ENCODE measurements at places on chromosomes 1 and 21.

- DNase-seq: no peak
Measured at GRCh38 chr1:111205714-111206050, 5.2 kb upstream of the DENND2D start.

DNA sequence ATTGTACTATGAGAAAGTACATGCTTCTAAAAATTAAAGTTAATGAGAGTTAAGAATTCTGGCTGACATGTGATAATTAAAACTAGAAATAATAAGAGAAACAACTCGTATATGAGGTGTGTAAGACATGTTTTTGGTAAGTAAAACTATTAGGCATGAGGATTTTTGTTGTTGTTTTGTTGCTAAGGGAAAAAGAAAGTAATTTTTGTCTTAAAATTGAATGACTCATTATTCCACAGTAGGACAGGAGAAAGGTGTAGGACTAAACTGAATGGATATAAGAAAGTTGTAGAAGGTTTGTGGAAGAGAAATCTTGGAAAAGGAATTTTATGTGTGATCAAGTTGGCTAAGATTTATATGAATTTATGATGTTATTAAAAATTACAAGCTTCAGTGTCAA is 54.8 kb downstream of the TBX19 start:
- DNase-seq: no peak

- no peak for DNase-seq
Measured at GRCh38 chr21:34971656-34972055, 77.4 kb downstream of the RUNX1 start.

DNA sequence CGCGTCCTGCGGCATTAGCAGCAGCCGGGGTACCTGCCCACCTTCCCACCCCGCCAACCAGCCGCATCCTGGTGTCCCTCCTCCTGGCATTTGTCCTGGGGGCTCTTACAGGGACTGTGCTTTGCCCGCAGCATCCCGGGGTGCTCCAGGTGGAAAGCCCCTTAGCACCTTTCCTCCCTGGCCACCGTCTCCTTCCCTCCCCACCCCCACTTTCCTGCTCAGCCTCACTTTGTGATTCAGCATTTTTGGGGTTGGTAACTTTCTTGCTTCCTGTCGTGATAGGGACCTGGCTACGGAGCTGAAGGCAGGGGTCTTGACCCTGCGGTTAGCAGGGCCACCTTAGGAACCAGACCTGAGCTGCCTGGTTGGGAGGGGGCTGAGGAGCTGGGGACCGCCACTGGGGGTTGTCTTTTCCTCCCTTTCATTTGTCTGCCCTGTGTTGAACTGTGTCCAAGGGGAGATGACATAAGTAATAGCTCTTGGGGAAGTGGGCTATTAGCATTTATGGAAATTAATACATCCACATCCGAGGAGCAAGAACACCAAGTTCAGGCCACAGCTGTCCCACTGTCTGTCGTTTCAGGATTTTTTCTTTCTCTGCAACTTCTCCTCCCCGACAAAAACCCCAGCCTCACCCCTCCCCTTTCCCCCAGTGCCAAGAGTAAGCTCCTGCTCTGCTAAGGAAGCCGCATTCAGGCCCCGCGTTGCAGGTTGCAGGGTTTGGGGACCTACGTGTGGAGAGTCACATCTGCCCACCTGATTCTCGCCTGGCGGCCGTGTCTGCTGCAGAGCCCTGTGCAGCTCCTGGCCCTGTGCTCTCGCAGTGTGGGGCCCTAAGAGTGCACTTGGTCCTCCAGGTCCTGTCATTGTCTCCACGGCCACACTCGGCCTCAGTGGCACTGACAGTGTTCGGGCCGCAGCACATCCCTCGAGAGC is 1.6 kb upstream of the NPHP4 start:
- DNase-seq: no peak

GRCh38 chr1:43688594-43689000 is 18.7 kb upstream of the ST3GAL3 start:
- DNase-seq: no peak

GRCh38 chr1:216456682-216457081 is 33.4 kb upstream of the USH2A start:
- no peak for DNase-seq

DNA sequence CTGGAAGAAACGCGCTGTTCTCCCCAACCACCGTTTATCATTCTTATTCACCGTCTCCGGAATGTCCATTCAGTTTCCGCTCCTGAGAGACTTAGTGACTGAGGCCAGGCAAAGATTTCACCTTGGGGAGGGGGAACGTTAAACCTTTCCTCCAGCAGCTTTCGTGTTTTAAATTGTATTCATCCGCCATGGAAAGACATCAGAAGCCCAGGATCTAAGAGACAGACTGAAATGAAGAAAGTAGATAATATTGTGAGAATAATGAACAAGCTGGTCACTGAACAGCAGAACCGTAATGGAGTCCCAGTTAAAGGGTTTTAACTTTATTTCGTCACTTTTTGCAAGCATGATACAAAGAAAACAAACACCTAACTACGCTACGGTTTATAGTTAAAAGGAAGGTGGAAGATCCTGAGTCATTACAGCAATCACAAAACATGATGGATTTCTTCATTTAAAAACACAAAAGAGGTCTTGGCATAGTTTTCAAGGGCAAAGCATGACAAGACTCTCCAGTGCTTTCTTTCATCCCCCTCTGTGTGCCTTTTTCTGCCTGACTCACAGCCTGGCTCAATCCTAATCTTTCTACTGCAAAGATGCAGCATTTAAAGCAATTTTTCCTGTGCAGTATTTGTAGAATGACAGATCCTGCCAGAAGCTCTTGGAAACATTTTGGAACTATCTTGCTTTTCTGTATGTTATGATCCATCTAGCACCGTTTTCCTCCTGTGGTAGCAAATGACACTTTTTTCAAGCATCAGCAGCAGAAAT is 722 bp upstream of the SLC19A2 start:
- no peak for DNase-seq

GRCh38 chr1:174022080-174022975 is at the start of gene RC3H1:
RC3H1 (minus strand) TSS chr1:174022357; CDS start chr1:173992985, 29,372 bp downstream.
- peak; percentile 83 for DNase-seq

- no peak for DNase-seq
Measured at GRCh38 chr1:111127923-111128643, 11.8 kb downstream of the DRAM2 start.

- no peak for DNase-seq
Measured at GRCh38 chr1:32991819-32992488, 27.3 kb upstream of the RNF19B start.
